COR-L47 (cell line): ENCODE measurements at places on chromosomes 2 and 18.

DNA sequence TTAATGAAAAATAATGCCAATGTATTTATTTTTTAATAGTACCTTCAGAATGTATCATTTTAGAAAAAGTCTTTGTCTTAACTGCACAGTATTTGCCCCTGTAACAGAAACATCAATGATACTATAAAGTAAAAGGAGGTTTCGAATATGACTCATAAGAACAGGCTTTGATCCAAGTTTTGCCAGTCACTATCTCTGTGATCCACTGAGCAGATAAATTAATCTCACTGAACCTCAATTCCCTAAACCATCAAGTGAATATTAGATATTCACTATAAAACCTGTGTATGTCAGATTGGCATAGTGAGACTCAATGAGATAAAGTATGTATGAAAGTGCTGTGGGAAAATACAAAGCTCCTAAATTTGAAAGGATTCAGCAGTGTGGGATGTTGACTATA is 292.1 kb downstream of the EXOC6B start:
- no peak for DNase-seq

DNA sequence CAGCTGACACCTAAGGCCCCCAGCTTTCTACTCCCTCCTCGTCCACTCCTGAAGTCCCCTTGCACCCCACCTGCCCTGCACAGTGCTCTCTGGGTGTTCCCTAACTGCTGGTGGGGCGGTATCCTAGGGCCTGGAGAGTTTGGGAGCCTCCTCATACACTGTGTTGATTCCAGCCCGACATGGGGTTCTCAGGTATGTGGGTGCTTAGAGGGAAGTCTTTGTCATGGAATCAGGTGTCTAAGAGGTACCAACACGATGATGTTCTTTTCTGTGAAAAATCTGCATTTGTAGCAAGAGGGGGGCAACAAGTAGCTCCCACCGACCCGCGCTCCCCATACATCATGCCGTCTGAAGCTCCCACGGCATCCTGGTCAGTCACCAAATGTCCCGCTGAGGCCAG is 96.8 kb upstream of the SMAD7 start:
- DNase-seq, result no peak

DNA sequence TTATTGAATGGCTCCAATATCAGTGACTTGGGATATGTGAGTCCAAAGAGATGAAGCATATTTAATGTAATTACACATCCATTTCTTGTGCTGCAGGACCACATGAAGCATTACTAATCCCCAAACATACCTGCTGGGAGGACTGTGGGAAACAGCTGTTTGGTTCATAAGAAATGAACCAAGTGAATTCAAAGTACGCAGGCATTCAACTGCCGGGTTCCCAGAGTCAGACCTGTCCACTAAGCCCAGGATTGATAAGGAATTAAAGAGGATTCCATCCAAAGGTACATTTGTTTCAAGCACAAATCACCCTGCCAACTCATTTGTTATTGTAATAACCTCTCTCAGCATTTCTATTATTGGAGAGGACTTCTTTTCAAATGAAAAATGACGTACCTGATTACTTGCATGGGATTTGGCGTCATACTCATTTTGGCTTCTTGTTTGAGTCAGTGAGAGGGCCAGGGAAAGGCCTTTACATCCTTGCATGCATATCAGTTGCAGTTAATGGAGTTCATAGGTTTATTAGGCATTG is 230.7 kb downstream of the TXNL1 start:
- DNase-seq, result no peak

DNA sequence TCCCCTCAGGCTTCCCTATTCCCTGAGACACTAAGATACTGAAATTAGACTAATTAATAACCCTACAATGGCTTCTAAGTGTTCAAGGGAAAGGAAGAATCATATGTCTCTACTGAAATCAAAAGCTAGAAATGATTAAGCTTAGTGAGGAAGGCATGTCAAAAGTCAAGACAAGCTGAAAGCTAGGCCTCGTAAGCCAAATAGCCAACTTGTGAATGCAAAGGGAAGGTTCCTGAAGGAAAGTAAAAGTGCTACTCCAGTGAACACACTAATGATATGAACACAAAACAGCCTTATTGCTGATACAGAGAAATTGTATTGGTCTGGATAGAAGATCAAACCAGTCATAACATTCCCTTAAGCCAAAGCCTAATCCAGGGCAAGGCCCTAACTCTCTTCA is 10.0 kb downstream of the ZC3H8 start:
- DNase-seq, result no peak

- DNase-seq, result no peak
These were observed 209.2 kb downstream of the MGAT5 start for GRCh38 chr2:134462791-134463698.

- no peak for DNase-seq
These were observed 7.4 kb downstream of the DYSF start for GRCh38 chr2:71460595-71461303.
